ENCODE measurements at places on chromosomes 2 and 18. TPM values are rescaled to one million over a fixed set of nuclear protein-coding genes. Genes with fewer than 3 reads are reported as not detected.

The TMEM169 gene
- 0.09 TPM for total RNA-seq

The FSIP2 gene
- under 0.01 TPM for total RNA-seq

The GCG gene
- 0.14 TPM for total RNA-seq

The CYP1B1 gene
- total RNA-seq = 23.0 TPM

The ZNF638 gene
- total RNA-seq = 98.2 TPM

The DOK6 gene
- 7.3 TPM for total RNA-seq

The KCNS3 gene
- total RNA-seq = 0.43 TPM

The CCDC85A gene
- total RNA-seq = 0.09 TPM

The IER3IP1 gene
- total RNA-seq = 39.0 TPM

The PID1 gene
- 28.3 TPM for total RNA-seq

The CXCR4 gene
- total RNA-seq = 0.92 TPM

The ALLC gene
- not detected for total RNA-seq

The HOXD12 gene
- not detected for total RNA-seq

The NTSR2 gene
- total RNA-seq = not detected

Measured in smooth muscle cell of bladder (primary cell).